ENCODE measurements at places on chromosomes 5 and 9. TPM values are rescaled to one million over a fixed set of nuclear protein-coding genes. Genes with fewer than 3 reads are reported as not detected.

Gene CREB3
- total RNA-seq = 133 TPM

Gene TLE1
- 21.9 TPM for total RNA-seq

Gene IRF1
- 36.1 TPM for total RNA-seq

Gene PCDHB5
- not detected for total RNA-seq

Gene CEL
- total RNA-seq = 0.17 TPM

Gene RGMB
- total RNA-seq = 29.9 TPM

Gene STARD4
- total RNA-seq = 56.4 TPM

Gene FAM120A
- total RNA-seq = 62.5 TPM

Gene PPP2R2B
- total RNA-seq = 7.6 TPM

Gene CNTNAP3B
- 0.62 TPM for total RNA-seq

Gene ABO
- not detected for total RNA-seq

Gene SLC6A19
- total RNA-seq = not detected

Gene OSTF1
- 80.5 TPM for total RNA-seq

Gene ANKRD18A
- not detected for total RNA-seq

Gene GZMA
- not detected for total RNA-seq

Gene GABRA6
- not detected for total RNA-seq

Gene CATSPER3
- not detected for total RNA-seq

Gene IL11RA
- 13.8 TPM for total RNA-seq

Gene TPM2
- total RNA-seq = 7.0 TPM

Gene TEX48
- total RNA-seq = not detected

Gene SLC6A3
- not detected for total RNA-seq

Gene NXNL2
- 0.52 TPM for total RNA-seq

Gene ANKRD20A1
- total RNA-seq = not detected

Gene CBY3
- total RNA-seq = not detected

Gene GPR150
- 0.34 TPM for total RNA-seq

Gene PCDHGA3
- 0.49 TPM for total RNA-seq

Gene SWI5
- 61.4 TPM for total RNA-seq

Gene IL4
- total RNA-seq = not detected

Gene TPRN
- 4.5 TPM for total RNA-seq

Gene MRPS27
- total RNA-seq = 82.0 TPM

Gene SLC36A2
- not detected for total RNA-seq

Gene NR4A3
- total RNA-seq = 0.17 TPM

Gene IFNA21
- not detected for total RNA-seq

Gene FRRS1L
- total RNA-seq = 0.05 TPM

Gene SCGB3A2
- not detected for total RNA-seq

Gene EIF4EBP3
- not detected for total RNA-seq

Gene TTC1
- total RNA-seq = 76.1 TPM
